ENCODE measurements at places on chromosomes 16 and 17.
A peak's percentile ranks its signal among the peaks of the same experiment; 100 is the strongest.

GRCh38 chr17:34588266-34588665, 8.9 kb downstream of the TMEM132E start:
- DNase-seq: no peak

GRCh38 chr16:81310045-81310644, 4.6 kb upstream of the GAN start:
- no peak for DNase-seq

DNA sequence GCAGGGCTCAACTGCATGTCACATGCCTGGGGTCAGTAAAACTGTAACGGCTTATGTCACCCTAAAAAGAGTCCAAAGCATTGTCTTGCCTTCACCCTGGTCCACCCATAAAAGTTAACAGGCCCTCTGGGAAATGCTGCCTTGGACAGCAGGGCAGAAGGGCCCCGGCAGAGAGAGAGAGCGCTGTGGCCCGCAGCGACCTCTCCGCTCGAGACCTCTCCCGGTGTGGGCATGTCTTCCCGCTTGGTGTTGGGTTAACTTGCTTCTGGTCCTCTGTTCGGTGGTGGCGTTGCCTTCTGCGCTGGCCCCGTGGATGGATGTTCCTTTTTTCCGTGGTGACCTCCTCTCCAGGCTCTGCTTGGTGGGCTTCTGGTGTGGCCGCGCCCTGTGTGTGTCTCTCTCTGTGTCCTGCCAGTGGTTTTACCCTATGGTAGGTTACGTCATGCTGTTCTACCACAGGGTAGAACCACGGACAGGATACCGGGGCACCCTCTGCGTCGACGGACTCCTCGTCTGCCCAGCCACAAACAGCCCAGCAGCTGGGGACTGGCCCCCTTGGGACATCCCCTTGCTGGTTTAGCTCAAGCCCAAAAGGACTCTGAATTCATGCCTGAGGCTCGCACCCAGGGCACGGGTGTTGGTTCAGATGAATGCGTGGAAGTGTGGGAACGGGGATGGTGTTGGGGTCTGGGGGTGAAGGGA, 18.3 kb upstream of the CLEC18A start:
- DNase-seq: no peak

DNA sequence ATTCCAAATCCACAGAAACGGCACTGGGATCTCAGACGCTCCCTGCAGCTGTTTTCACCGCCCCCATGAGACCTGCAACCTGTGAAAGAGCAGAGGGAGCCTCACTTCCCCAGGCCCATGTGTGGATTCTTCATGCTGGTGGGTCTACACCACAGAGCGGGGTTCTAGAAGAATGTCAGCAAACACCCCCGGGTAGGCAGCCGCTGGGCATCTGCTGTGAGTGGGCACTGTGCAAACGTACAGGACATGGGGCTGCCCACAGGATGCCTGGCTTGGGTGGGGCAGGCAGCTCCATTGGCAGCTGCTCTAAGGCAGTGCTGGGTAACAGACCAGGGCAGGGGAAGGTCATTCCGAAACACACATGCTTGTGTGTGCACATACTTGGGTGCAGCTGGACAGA, 174.9 kb downstream of the RBFOX3 start:
- no peak for DNase-seq

GRCh38 chr17:29172589-29172988, 7.6 kb downstream of the MYO18A start:
- no peak for DNase-seq

DNA sequence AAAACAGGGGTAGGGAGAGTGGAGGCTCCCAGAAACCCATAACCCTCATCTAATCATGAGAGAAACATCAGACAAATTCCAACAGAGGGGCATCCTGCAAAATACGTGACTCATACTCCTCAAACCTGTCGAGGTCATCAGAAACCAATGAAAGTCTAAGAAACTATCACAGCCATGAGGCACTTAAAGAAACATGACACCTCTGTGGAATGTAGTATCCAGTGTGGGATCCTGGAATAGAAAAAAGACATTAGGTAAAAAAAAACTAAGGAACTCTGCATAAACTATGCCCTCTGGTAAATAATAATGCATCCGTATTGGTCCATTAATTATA, 16.4 kb downstream of the CDH5 start:
- no peak for DNase-seq

- no peak for DNase-seq
Observed at GRCh38 chr17:51065466-51065865, 55.2 kb downstream of the SPAG9 start.

- DNase-seq: no peak
Observed at GRCh38 chr16:86243571-86244154, 266.7 kb upstream of the FOXF1 start.

- no peak for DNase-seq
Observed at GRCh38 chr16:7423434-7424044, 90.9 kb downstream of the RBFOX1 start.

GRCh38 chr17:63514477-63514876, 8.7 kb upstream of the KCNH6 start:
- DNase-seq: no peak

DNA sequence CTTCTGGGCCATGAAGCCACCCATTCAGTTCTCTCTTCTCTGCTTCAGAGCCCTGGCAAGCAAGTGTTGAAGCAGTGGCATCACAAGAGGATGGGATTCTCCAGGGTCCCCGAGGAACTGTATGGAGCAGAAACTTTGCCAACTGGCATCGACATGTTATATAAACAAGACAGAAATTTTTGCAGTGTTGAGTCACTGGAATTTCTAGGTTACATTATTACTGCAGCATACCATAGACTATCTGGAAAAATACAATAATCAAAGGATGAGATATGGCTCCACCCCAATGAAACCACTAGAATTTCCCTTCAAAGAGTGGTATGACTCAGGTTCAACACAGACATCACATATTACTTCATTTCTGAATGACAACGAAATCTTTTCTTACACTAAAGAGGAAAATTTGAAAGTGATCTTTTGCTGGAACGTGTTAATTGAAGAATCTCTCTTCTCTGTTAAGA, 343.0 kb upstream of the DYNLRB2 start:
- DNase-seq: no peak

GRCh38 chr17:57788725-57789124, 43.6 kb upstream of the CCDC182 start:
- DNase-seq: no peak

GRCh38 chr16:69804297-69804696, 42.2 kb downstream of the WWP2 start:
- no peak for DNase-seq

GRCh38 chr17:17062356-17062755, 20.1 kb downstream of the MPRIP start:
- DNase-seq: no peak

GRCh38 chr16:66617010-66617434, 12.5 kb downstream of the CMTM3 start:
- DNase-seq: no peak

GRCh38 chr17:18179804-18180203, 3.8 kb upstream of the ALKBH5 start:
- no peak for DNase-seq

DNA sequence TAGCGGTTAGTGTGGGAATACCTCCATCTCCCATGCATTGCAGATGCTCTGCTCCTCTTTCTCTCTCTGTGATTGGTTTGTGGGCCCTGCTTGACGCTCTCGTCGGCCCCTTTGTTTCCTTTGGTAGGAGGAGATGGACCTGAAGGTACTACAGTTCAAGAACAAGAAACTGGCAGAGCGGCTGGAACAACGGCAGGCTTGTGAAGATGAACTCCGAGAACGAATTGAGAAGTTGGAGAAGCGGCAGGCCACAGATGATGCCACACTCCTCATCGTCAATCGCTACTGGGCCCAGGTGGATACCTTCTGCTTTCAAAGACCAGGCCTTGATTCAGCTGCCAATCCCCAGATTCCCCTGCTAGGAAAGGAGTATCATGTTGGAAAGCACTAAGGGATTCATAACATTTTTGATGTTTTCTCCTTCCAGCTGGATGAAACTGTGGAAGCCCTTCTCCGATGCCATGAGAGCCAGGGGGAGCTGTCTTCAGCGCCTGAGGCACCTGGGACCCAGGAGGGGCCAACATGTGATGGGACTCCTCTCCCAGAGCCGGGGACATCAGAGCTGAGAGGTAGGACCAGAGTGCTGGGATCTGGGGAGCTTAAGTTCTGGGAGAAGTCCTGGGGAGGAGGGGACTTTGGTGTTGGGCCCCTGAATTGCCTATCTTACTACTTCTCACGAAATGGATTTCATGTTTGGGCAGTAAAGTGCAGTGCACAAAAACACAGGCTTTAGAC, 1.0 kb downstream of the RNF40 start:
- no peak for DNase-seq

DNA sequence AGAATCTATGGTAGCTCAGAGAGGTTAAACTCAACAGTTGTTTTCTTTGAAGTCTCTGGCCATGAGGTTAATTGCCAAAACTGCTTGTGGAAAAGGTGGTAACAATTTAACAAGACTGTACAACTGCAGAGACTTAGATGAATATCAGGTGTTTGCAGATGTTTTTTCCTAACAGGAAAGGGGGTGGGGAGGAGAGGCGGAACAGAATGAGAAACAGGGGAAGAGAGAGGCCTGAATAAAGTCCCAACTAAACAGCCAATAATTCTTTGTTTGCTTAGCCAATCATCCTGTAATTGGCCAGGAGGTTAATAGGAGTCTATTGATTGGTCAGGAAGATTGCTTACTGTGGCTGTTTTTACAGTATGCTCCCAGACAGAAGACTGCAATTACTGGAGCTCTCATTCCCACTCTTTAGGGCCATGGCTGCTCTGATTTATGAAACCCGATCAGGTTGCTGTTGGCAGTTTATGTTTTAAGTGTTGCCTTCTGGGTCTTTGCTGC, 249.7 kb upstream of the TBX2 start:
- DNase-seq: peak; percentile 60

Measured in NCI-H2081 (cell line).